ENCODE measurements at places on chromosomes 13 and 19.

GRCh38 chr13:73038064-73038463 lies 20.7 kb upstream of the KLF5 start:
- DNase-seq = no peak

DNA sequence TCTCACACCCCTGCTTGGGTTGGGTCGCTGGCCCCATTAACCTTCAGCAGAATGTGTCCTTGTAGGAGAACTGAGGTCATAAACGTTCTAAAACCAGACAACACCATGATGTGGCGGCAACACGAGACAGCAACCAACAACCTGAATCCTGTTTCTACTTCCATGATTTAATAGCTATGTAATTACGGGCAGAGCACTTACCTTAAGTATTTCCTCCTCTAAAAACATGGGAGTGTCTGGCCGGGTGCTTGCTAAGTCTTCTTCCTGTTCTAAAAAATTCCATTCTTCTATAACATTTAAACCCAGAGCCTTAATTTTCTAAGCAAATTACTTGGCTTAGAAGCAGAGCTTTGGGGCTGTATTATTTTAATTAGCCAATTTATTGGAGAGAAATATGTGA lies 33.5 kb upstream of the IRS2 start:
- DNase-seq = no peak

GRCh38 chr19:41541990-41542584 lies 33.9 kb upstream of the CEACAM21 start:
- no peak for DNase-seq

DNA sequence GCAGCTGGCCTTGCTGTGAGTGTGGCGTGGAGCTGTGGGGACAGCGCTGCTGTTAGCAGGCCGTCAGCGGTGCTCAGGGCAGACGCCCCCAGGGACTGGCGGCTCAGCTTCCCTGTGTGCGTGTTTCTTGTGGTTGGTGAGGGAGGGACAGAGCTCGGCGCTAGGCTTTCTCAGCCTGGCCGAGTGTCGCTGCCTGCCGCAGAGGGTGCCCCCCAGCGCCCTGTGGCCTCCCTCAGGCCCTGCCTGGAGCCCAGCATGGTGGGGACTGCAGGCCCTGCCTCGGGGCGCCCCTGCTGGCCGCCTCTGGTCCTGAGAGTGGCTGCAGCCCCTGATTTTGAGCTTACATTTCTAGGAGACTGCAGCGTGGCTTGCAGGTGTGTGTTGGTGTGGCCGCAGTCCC lies 35.5 kb downstream of the DOT1L start:
- DNase-seq = no peak

DNA sequence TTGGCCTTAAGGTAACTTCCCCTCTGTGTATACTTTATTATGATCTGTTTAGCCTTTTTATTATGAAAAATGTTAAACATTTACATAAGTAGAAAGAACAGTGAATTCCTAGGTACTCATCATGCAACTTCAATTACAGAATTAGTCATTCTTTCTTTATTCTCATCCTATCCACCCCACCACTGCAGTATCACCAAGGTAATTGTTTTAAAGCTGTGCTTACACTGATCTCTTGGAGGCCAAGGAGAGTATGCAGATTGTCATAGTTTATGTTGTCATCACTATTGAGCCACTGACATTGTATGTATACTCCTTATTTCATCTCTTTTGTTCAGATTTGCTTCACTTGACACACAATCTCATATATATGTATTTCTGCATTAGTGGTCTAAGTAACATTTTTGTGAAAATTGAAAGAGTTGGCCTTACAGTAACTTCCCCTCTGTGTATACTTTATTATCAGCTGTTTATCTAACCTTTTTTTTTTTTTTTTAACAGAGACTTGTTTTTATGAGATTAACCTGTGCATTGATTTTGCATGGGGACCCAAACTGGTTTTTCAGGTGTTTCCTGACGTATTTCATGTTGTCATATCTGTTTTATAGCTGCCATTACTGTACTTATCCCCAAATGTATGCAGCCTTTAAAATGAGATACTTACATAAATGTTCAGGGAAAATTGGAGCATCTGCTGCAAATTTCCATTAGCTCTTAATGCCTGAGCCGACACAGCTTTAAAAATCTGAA lies 4.5 kb downstream of the ZNF507 start:
- no peak for DNase-seq

- DNase-seq = no peak
These were observed 49.4 kb downstream of the FAM124A start for GRCh38 chr13:51271528-51272085.

- no peak for DNase-seq
These were observed 17.1 kb upstream of the VWA8 start for GRCh38 chr13:41978007-41978406.

DNA sequence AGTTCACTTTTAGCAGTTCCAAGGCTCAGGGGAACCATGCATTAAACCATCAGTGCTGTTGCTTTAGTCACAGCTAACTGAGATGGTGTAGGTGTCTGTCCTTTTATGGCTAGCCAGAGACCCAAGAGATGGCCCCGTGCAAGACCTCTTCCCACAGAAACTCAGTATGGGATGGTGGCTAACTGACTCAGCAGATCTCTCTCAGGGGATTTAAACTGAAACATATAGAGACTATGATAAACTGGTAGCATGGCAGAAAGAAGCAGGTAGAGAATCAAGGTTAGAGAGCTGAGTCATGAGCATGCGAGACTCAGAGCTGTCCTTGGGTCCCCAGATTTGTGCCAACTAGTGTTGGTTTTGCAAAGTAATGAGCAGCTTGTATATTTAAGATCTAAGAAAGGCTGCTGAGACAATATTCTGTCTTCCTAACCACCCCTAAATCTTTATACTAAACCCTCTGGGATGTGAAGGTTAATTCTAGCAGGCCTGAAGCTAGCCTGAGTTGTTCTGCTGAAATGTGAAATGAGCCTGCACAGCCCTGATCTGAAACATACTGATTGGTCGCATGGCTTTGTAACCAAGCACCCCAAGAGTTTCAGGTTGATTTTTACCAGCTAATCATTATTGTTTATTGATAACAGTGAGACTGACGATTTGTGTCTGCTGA lies 6.5 kb upstream of the SCEL start:
- DNase-seq = peak; percentile 39

DNA sequence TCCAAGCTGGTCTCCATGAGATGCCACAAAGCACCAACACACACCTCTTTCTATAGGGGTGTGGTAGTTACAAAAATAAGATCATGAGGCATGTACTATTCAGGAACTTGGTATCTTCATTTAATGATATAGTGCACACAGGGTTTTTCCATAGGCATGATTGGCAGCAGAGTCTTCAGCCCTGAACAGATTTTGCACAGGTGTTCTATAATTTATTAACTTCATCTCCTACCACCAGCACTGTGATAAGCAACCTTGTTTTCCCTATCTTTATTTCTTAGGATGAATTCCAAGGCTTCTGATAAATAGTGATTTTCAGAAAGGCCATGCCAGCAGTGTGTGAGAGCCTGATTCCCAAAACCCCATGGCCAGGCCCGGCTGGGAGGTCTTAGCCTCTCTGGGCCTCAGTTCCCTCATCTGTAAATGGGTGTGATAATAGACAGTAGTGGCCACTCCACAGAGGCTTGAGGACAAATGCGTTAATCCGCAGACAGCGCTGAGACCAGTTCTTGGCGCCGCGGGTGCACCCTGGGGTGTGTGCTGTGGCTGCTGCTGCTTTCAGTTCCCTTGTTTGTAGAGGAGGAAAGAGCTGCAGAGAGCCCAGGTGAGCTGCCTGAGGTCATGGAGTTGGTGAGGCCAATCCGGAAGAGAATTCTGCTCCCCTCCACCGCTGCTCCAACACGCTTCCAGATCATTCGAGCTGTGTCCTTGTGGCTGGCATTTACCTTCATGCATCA lies 33.1 kb downstream of the DHRS12 start:
- no peak for DNase-seq

DNA sequence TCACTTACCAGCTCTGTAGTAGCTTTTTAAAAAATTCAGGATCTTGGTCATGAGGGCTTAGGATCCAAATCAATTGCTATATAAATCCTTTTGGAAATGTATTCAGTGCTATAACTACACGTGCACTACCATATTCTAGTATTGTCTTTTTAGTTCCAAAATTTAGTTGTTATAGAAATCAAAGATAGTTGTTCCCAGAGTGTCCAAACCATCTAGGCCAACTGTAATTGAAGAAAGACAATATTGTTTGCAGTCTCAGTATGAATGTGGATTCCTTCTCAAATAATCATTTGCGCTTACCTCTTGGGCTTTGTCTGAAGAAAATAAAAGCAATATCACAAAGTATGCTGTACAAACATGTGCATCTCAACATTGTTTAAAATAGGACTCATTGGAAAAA lies 184.1 kb upstream of the EDNRB start:
- DNase-seq = no peak

DNA sequence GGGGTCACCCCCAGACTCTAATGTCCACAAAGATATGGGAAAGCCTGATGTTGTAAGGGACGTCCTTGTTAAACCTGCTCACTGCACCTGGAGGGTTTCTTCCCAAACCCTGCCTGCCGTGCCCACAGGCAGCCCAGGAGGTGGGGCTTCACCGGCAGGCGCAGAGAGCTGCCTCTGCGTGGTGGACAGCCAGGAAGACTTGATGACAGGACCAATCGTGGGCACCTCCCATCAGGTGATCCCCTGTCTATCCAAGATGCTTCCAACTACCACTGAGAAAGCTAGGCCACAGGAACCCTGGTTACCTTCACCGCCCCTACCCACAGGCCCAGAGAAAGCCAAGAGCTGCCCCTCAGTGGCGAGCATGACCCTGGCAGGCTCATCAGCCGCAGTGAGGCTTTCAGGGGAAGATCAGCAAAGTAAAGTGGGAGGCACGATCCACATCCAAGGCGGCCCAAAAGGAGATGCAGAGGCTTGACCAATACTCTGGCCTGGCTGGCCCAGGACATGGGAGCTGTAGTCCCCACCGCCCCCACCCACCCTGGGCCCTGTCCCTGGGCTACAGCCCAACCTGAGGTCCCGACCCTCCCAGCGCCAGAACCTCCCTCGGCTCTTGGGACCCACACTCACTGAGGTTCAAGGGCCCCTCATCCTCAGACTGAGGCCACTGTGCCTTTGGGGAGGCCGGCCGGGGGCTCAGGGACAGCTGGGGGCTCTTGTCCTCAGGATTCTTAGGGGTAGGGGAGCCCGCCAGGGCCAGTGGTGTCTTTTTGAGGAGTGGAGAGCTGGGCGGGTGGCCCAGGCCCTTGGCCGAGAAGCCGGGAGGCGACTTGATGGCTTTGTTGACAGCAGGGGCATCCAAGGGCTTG lies 10.4 kb upstream of the AKAP8L start:
- DNase-seq = no peak

DNA sequence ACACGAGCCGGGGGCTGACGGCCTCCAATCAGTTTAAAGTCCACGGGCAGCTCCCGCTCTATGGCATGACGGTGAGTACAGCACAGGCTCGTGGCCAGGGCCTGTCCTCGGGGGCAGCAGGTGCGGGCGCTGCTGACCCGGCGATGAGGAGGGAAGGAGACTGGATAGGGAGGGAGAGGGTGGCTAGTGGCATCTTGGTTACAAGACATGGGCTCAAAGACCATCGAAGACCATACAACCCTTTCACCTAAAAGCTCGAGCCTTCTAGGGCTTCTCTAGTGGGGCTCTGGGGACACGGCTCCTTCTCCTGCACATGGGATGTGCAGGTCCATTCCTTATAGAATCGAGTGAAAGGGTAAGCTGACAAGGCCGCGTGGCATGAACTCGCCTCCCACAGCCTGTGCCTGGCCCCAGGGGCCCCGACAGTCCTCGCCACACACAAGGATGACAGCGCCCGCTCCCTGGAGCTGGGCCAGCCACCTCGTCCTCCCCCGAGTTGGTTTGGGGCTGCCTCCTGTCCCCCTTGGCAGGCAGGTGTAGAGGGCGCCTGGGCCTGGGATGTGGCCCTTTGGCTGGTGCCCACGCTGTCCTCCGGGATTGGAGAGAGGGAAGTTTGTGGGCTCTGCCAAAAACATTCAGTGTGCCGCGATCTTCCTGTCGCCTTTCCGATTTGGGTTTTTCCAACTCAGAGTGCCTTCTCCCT lies 137.6 kb downstream of the STK24 start:
- DNase-seq = no peak

DNA sequence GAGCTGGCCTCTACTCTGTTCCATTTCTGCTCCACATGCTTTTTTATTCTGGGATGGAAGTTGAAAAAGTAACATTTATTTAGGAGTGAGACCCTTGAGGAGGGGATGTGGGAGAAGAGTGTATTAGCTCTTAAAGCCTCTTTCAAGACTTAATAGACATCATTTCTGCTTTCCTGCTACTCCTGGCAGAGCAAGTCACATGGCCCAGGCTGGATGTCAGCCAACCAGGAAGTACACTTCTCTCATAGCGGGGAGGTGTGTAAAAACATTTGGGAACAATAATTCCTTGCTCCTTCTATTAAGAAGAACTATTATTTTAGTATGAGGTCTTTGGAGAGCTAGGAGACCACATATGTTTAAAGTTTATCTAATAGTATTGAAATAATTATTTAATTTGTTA lies 40.6 kb upstream of the FAM216B start:
- DNase-seq = no peak

GRCh38 chr13:91359631-91360030 lies 12.1 kb downstream of the MIR17HG start:
- DNase-seq = no peak

DNA sequence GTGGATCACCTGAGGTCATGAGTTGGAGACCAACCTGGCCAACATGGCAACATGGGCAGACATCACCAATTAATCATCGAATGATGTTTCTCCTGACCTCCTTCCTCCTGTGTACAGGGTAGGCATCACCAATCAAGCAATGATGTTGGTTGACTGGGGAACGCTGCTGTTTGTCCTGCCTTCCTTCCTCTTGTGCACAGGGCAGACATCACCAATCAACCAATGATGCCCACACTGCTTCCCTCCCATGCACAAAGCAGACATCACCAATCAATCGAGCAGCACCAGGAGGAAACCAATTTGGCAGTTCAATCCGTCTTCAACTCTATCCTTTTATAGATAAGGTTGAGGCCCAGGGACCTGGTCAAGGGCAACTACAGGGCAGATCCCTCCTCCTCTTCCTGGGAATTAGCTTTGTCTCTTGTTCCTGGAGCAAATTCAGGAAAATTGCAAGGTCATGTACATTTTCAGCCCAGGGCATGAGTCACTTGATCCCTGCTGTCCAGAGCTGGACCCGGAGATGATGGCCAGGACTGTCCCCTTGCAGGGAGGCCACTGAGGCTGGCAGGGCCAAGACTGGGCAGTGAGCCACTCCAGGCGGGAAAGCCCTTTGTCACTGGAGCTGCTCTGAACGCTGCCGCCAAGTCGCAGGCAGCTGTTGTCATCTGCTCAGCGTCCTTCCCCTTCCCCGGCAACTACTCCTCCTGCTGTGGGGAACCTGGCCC lies 5.3 kb upstream of the CSNK1G2 start:
- DNase-seq = no peak

DNA sequence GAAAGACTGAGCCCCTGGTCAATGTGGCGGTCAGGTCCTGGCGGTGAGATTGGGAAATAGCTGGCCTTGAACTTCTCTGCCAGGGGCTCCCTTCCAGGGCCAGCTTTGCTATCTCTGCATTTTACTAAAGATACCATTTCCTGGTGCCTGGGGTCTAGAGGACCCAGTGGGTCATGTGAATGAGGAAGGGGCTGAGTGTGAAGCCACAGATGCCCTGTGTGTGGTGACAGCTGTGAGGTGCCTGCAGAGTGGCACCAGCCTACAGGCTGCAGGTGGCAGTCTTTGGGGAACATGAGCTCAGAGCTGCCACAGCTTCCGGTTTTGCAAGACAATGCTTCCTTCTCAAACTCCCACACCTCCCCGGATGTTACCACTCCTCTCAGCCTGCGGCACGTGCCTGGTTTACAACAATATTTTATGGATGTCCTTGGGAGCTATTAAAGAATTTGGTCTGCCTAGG lies 5.2 kb upstream of the MLNR start:
- no peak for DNase-seq

- DNase-seq = no peak
These were observed 1.1 kb upstream of the ZNF546 start for GRCh38 chr19:39995794-39996193.
